ENCODE measurements at places on chromosomes 6 and 20. TPM values are rescaled to one million over a fixed set of nuclear protein-coding genes. Genes with fewer than 3 reads are reported as not detected.

- peaks cover 71% of the 10 kb centered on the region for H3K4me1 ChIP-seq
- no peak for DNase-seq
- H3K27me3 ChIP-seq: no peaks in the 10 kb centered on the region
- H3K36me3 ChIP-seq: peaks cover 16% of the 10 kb centered on the region
- H3K4me3 ChIP-seq: peak overlapping the region; percentile 34
Measured at GRCh38 chr6:136783495-136784270, 8.6 kb downstream of the MAP3K5 start.

DNA sequence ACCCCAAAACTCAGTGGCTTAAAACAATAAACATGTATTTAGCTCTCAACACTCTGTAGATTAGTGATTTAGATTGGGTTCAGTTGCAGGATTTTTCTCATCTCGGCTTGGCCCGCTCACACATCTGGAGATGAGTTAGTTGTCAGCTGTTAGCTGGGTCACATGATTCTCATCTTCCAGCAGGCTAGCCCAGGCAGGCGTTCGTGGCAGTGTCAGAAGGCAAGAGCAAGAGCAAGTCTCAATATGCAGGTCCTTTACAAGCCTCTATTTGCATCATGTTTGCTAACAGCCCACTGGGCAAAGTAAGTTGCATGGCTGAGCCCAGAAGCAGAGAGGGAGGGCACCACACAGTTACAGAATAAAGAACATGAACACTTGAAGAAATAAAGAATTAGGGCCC lies 83.6 kb upstream of the MYLIP start:
- no peak overlapping the region for H3K27ac ChIP-seq
- H3K4me1 ChIP-seq: peaks cover 2% of the 10 kb centered on the region
- H3K36me3 ChIP-seq: no peaks in the 10 kb centered on the region
- DNase-seq: no peak
- no peak overlapping the region for H3K4me3 ChIP-seq
- H3K27me3 ChIP-seq: peaks cover 1% of the 10 kb centered on the region

DNA sequence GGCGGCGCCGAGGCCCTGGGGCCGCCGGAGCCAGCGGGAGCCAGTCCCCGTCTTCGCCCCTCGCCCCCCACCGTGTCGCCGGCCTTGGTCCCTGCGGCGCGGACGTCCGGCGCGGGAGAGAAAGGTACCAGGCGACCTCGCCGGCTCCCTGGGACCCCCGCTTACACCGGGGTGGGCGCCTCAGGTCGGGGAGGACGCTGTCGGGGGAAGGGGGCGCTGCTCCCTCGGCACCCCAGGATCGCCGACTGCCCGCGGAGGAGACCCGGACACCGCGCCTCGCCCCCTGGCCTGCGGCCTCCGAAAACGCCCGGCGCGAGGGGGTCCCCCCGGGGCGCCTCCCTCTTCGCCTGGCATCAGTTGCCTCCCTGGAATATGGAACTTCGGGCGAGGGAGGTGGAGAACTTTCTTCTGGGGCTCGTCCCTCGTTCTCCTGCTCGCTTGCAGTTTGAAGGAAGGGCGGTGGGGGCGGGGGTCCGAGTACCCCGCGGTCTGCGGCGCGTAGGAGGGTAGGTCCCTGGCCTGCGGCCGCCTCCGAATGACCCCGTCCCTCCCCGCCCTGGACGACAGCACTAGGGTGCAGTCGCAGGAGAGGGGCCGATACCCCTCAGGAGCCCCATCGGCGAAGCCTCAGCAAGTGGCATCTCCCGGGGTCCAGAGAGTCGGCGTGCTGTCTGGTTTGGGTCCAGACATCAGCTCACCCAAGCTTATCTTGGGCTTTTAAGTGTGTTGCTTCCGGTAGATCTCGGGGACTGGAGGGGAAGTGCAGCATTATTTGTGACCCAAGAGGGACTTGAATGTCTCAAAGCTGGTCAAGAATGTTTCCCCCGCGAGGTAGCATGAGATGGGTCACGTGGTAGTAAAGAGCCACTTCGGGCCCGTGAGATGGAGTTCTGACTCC lies 549 bp downstream of the ANKRD6 start:
- DNase-seq: peak; percentile 42
- no peaks in the 10 kb centered on the region for H3K27me3 ChIP-seq
- H3K4me3 ChIP-seq: peak overlapping the region; percentile 64
- no peaks in the 10 kb centered on the region for H3K36me3 ChIP-seq

DNA sequence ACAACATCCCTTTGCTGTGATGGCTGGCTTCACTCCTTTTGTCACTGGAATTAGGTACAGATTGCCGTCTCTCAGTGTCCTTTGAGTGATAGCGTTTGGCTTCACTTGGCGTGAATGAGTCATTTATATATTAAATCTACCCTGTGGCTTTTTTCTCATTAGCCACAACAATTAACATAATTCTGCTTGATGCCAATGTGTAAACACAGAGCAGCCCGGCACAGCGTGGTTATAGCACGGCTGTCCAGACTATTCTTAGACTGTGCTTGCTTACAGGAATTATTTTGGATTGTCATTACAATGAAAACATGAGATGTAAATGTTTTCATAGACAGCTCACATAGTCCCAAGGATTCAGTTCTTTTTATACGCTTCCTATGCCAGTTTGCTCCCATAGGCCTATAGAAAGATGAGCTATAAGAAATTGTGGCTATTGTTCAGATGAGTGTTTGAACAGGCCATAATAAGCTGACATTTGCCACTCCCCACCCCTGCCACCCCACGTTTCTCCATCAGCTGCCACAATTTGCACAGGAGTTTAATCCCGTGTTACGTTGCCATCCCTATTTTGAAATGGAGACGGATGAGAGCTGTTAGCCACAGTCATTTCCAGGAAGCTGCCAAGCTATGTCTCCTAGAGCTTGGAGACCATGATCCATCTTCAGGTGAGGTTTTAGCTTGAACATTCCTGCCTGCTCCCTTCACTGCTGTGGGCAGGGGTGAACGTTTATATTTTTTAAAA lies 65.9 kb downstream of the PPP1R14C start:
- H3K27me3 ChIP-seq: peaks cover 4% of the 10 kb centered on the region
- no peak for DNase-seq
- no peaks in the 10 kb centered on the region for H3K4me1 ChIP-seq
- H3K36me3 ChIP-seq: no peaks in the 10 kb centered on the region
- H3K27ac ChIP-seq: no peak overlapping the region
- H3K4me3 ChIP-seq: no peak overlapping the region

DNA sequence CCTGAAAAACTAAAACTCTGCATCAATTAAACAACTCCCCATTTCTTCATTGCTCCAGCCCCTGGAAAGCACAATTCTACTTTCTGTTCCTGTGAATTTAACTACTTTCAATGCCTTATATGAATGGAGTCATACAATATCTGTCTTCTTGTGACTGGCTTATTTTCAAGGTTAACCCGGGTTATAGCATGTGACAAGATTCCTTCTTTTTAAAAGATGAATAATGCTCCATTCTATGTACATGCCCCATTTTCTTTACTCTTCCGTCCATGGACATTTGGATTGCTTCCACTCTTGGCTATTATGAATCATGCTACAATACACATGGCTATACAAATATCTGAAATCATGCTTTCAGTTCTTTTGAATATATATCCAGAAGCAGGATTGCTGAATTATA lies 334.9 kb upstream of the ID4 start:
- no peak for DNase-seq
- no peaks in the 10 kb centered on the region for H3K36me3 ChIP-seq
- no peaks in the 10 kb centered on the region for H3K4me1 ChIP-seq

- H3K4me1 ChIP-seq: no peaks in the 10 kb centered on the region
- H3K36me3 ChIP-seq: no peaks in the 10 kb centered on the region
- DNase-seq: peak; percentile 6
- H3K27me3 ChIP-seq: peaks cover 1% of the 10 kb centered on the region
- no peak overlapping the region for H3K4me3 ChIP-seq
Measured at GRCh38 chr6:53979468-53980067, 131.7 kb upstream of the MLIP start.

The GPLD1 gene
- total RNA-seq: 0.72 TPM

DNA sequence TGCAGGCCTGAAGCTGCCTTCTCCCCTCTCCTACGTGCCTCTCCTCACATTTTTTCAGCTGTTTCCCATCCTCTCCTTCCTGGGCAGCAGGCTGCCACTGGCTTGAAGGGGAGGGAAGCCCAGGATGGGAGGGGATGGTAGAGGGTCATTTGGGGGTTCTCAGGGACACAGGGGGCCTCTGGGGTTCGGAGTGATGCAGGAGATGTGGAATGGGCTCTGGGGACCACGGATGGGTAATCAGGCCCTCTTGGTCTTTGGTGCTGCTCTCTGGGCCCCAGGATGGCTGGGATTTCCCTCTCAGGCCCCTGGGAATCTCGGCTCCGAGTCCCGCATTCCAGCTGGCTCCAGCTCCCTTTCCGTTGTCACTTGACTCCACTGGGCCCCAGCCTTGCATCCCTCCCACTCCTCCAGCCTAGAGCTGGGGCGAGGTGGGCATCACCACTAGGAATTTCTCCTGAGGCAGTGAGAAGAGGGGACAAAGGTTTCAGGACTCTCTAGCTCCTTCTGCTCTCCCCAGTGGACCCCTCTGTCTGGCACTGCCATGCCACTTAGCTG lies 2.0 kb upstream of the DDR1 start:
- H3K4me3 ChIP-seq: no peak overlapping the region
- no peaks in the 10 kb centered on the region for H3K27me3 ChIP-seq
- peaks cover 41% of the 10 kb centered on the region for H3K4me1 ChIP-seq
- no peak overlapping the region for H3K27ac ChIP-seq
- no peaks in the 10 kb centered on the region for H3K36me3 ChIP-seq

DNA sequence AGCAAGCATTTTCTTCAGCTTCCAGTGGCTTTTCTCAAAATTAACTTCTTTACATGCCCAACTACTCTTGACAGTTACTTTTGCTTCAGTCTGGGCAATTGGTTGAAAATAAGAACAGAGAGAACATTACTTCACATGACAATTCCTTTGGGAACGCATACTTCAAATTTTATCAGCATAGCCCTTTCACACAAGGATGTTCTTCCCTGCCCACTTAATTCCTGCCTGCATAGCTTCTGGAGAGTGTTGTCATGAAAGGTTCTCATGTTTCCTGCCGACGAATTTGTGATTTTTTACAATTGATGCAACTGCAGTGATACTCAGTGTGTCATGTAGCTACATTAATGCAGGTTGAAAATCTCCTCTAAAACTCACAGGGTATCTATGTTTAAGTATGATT lies 22.0 kb upstream of the SNRNP48 start:
- H3K4me3 ChIP-seq: no peak overlapping the region
- no peaks in the 10 kb centered on the region for H3K36me3 ChIP-seq
- no peak overlapping the region for H3K27ac ChIP-seq
- H3K27me3 ChIP-seq: peaks cover 22% of the 10 kb centered on the region
- H3K4me1 ChIP-seq: no peaks in the 10 kb centered on the region

- peak; percentile 57 for DNase-seq
- H3K27ac ChIP-seq: no peak overlapping the region
- H3K27me3 ChIP-seq: no peaks in the 10 kb centered on the region
- H3K36me3 ChIP-seq: peaks cover 17% of the 10 kb centered on the region
- peaks cover 22% of the 10 kb centered on the region for H3K4me1 ChIP-seq
- H3K4me3 ChIP-seq: no peak overlapping the region
Measured at GRCh38 chr20:38751360-38751976, 3.2 kb downstream of the ACTR5 start.

The SPDEF gene
- not detected for total RNA-seq

GRCh38 chr20:9363673-9364072 lies 150.7 kb upstream of the LAMP5 start:
- no peak overlapping the region for H3K27ac ChIP-seq
- no peak overlapping the region for H3K4me3 ChIP-seq
- H3K36me3 ChIP-seq: no peaks in the 10 kb centered on the region

DNA sequence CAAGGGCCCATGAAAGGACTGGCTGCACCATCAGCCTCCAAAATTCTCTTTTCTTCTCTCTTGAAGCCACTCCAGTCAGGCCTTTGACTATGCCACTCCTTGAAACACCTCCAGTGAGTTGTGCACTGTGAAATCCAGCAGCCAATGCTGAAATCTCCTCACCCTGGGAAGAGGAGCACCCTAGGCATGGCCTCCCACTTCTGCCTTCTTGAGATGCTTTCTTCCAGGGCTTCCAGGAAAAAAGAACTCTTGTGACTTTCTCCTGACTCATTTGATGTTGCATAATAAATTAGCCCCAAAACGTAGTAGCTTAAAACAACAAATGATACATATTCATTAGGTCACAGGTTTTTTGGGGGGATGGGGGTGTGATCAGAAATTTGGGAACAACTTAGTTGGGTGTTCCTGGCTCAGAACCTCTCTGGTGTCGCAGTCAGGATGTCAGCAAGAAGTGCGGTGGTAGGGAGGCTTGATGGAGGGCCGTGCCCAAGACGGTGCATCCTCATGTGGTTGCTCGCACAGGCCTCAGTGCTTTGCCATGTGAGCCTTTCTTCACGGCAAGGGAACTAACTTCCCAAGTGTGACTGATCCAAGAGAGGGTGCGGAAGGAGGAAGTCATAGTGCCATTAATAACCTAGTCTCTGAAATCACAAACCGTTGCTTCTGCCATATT lies 12.1 kb downstream of the NCR2 start:
- DNase-seq: no peak
- no peak overlapping the region for H3K27ac ChIP-seq
- H3K27me3 ChIP-seq: no peaks in the 10 kb centered on the region
- no peaks in the 10 kb centered on the region for H3K36me3 ChIP-seq
- H3K4me3 ChIP-seq: no peak overlapping the region

The SMIM8 gene
- total RNA-seq: 10.7 TPM

GRCh38 chr6:71258078-71258866 lies 30.3 kb upstream of the OGFRL1 start:
- no peak for DNase-seq
- H3K4me1 ChIP-seq: no peaks in the 10 kb centered on the region
- H3K27me3 ChIP-seq: peaks cover 9% of the 10 kb centered on the region
- no peaks in the 10 kb centered on the region for H3K36me3 ChIP-seq
- no peak overlapping the region for H3K4me3 ChIP-seq

- no peak overlapping the region for H3K4me3 ChIP-seq
- no peaks in the 10 kb centered on the region for H3K27me3 ChIP-seq
- H3K4me1 ChIP-seq: no peaks in the 10 kb centered on the region
- H3K27ac ChIP-seq: no peak overlapping the region
- H3K36me3 ChIP-seq: no peaks in the 10 kb centered on the region
Measured at GRCh38 chr6:52736145-52736544, 27.1 kb downstream of the GSTA2 start.
